ENCODE measurements at places on chromosomes 16 and 17.

DNA sequence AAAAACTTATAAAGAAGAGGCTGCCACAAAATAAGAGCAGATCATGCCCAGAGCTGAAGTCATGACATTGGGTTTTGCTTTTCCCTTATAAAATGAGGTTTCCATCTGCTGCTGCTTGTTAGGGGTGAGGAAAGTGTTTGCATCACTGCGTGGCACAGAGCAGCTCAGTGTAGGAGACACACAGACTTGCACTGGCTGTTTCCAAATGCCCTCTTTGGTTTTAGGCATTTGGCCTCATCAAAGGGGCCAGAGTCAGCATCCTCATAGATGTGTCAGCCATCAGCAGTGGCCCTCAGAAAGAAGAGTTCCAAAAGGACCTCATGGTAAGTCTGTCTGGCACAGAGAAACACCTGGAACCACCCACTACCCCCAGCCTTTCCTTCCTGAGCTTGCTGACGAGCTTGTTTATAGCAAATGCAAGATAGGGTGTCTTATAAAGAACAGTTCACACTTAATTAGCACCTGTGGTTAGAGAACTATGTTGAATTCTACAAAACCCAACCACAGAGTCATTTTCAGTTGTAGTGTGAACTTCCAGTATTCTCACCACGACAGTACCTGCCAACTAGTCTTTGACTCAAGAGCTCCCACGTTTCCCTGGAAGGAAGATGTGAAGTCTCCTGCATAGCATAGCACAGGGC lies 17.0 kb downstream of the VWA3A start:
- no peak for DNase-seq

- DNase-seq, result no peak
These were observed 42.0 kb downstream of the CDK5R1 start for GRCh38 chr17:32528825-32529224.

DNA sequence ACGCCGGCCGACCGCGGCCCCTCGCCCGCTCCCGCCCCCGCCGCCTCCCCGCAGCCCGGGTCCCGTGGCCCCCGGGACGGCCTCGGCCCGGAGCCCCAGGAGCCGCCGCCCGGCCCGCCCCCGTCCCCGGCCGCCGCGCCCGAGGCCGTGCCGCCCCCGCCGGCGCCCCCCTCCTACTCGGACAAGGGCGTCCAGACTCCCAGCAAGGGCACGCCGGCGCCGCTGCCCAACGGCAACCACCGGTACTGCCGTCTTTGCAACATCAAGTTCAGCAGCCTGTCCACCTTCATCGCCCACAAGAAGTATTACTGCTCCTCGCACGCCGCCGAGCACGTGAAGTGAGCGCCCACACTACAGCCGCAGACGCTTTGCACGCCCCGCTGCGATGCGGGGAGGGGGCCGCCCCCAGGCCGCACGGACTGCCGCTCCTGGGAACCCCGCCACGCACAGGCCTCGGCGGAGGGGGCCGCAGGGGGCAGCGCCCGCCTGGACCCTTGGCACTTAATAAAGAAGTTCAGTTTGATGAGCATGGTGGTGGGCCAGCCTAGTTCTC lies 35.5 kb upstream of the ZC3H18 start:
- no peak for DNase-seq

GRCh38 chr17:51921500-51921899 lies 237.0 kb downstream of the CA10 start:
- no peak for DNase-seq

GRCh38 chr17:40545660-40546059 lies 19.6 kb downstream of the CCR7 start:
- DNase-seq, result no peak

DNA sequence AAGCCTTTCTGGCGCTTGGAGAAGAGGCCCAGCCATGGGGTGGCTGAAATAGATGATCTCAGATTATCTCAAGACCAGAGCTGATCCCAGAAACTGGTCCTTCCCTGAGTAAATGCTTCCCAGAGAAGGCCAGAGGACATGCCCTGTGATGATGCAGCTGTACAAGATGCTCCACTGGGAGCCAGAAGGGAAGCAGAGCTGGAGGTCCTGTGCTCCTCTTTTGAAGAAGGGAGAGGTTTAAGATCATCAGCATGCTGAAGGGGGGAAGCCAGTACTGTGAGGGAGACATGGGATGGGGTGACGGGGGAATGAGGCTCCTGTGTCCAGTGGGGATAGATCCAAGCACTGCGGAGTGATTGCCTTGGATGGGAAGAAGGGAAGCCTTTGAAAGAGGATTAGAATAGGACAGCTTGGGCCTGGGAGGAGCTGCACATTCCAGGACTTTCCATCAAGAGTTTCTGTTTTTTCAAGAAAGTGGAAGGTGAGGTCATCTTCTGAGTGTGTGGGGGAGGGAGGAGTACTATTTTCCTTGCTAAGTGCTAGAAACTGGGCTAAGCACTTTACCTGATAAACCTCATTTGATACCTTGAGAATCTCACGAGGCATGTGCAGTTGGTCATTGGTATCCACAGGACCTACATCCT lies 16.4 kb upstream of the ALOX15B start:
- no peak for DNase-seq

GRCh38 chr16:2881783-2882649 lies 999 bp upstream of the FLYWCH2 start:
- no peak for DNase-seq

DNA sequence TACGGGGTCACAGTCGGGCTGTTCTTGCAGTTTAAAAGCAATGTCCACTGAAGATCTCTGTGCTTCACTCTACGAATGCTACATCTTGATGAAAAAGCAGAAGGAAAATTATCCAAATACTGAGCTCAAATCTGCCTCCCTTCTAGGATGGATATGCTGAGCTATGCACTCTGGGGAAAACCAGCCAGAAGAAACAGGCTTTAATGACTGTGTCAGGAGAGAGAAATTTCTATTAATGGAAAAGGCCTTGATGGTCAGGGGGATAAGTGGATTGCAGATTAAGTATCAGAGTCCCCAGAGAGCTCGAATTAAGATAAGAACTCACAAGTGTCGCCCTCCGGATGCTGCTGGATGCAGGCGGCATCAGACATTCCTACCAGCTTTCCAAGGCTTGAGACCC lies 39.6 kb upstream of the RCVRN start:
- no peak for DNase-seq

GRCh38 chr16:66146798-66147197 lies 219.7 kb upstream of the CDH5 start:
- DNase-seq, result no peak

DNA sequence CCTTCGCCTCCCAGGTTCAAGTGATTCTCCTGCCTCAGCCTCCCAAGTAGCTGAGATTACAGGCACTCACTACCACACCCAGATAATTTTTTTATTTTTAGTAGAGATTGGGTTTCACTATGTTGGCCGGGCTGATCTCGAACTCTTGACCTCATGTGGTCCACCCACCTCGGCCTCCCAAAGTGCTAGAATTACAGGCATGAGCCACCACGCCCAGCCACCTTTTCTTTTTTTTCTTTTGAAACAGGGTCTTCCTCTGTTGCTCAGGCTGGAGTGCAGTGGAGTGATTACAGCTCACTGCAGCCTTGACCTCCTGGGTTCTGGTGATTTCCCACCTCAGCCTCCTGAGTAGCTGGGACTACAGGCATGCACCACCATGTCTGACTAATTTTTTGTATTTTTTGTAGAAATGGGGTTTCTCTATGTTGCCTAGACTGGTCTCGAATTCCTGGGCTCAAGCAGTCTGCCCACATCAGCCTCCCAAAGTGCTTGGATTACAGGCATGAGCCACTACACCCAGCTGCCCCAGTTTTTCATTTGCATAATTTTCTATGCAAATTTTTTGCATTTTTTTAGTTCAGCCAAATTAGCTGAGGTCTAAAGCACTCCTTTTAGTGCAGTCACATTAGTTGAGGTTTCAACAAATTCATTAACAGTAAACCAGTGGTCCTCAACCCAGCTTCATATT lies 11.3 kb downstream of the WWP2 start:
- no peak for DNase-seq

- DNase-seq, result no peak
These were observed 441.1 kb upstream of the MON1B start for GRCh38 chr16:76749780-76750375.

- DNase-seq, result no peak
These were observed 8.4 kb downstream of the HSDL1 start for GRCh38 chr16:84136331-84137125.

GRCh38 chr16:70454222-70455034 lies at the start of gene FCSK:
TSS of gene FCSK (plus strand) at chr16:70454595. CDS start at chr16:70463191, 8,596 bp downstream.
- DNase-seq, result peak; percentile 79

DNA sequence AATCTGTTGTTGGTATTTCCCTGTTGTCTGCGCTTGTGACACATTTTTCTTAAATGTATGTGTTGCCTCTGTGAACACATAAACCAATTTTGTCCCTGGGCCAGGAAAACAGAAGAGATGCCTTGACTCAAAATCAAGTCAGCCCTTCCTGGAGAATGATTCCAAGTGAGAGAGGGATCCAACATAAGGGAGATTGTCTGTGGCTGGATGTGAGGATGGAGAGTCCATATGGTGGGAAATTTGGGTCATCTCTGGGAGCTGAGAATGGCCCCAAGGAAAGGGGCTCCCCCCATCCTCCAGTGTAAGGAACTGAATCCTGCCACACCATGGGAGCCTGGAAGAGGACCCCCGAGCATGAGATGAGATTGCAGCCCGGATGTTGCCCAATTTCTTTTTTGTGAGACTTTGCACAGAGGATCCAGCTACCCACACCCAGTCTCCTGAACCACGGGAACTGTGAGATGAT lies 13.5 kb downstream of the CRYM start:
- DNase-seq, result no peak

GRCh38 chr17:59892924-59893675 lies at the start of the genes RPS6KB1 and TUBD1:
TSS of gene RPS6KB1 (plus strand) at chr17:59893121. CDS start at chr17:59893185, 64 bp downstream.
TSS of gene TUBD1 (minus strand) at chr17:59892943. CDS start at chr17:59891002, 1,941 bp downstream.
- peak; percentile 89 for DNase-seq

DNA sequence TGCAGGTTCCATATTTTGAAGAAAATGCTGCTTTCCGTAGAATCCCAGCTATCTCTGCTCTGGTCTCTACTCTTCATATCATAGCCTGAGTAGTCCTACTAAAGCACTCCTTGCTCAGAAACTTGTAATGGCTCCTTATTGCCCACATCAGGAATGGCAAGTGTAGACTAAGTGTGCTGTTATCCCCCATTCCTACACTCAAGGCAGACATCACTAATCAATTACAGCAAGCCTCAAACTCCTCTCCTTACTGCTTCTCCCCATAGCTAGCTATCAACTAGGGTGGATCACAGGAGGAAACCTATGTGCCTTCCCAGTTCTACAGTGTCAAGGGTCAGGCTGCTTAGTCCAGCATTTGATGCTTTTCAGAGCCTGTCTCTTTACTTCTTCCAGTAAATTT lies 163.4 kb downstream of the HAPSTR1 start:
- DNase-seq, result no peak

Data from amygdala (tissue), 56 donors.